COR-L47 (cell line): ENCODE measurements at places on chromosomes 12 and 14.

DNA sequence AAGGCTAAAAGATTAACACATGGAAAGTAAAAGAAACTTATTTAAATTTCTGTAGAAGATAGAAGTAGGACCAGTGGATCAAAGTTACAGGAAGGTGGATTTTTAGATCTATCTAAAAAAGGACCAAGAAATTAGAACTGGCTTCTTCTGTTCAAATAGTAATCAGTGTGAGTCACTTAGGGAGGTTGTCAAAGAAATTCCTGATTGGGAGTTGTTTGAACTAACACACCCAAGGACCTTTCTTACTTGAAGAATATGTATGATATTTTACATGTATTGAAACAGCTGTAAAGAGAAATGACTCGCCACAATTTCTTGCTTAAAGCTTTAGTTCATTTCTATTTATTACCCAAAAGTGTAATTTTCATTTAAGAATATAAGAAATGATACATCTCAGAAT, 256.9 kb downstream of the RAD51B start:
- DNase-seq = no peak

DNA sequence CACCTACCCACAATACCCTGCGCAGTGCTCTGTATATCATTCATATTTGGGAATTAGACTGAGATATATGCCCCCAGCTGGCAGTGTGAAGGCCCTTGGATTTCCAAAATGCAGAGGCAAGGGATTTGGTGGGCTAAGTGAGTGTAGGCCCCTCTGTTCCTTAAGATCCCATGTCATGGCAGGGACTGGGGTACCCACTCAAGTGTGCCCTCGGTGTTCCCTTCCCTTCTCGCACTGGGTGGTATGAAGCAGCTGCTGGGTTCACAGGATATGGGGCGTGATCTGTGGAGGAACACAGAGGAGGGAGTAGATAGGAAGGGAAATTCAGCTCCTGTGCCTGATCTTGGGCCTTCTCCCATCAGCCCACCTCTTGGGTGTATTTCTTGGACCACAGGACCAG, 63.1 kb upstream of the VASH1 start:
- DNase-seq = no peak

DNA sequence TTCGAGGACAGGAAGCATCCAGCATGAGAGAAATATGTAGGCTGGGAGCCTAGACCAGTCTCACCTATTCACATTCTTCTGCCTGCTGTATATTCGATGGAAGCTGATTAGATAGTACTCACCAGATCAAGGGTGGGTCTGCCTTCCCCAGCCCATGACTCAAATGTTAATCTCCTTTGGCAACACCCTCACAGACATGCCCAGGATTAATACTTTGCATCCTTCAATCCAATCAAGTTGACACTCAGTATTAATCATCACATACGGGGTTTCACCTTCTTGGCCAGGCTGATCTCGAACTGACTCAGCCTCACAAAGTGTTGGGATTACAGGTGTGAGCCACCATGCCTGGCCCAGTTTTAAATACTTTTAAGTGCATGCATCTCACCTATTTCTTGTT, 30.5 kb upstream of the SLC10A1 start:
- DNase-seq = no peak

- no peak for DNase-seq
Measured at GRCh38 chr14:41230683-41231082, 376.0 kb upstream of the LRFN5 start.

- DNase-seq = no peak
Measured at GRCh38 chr14:99234961-99235571, 36.9 kb downstream of the BCL11B start.

DNA sequence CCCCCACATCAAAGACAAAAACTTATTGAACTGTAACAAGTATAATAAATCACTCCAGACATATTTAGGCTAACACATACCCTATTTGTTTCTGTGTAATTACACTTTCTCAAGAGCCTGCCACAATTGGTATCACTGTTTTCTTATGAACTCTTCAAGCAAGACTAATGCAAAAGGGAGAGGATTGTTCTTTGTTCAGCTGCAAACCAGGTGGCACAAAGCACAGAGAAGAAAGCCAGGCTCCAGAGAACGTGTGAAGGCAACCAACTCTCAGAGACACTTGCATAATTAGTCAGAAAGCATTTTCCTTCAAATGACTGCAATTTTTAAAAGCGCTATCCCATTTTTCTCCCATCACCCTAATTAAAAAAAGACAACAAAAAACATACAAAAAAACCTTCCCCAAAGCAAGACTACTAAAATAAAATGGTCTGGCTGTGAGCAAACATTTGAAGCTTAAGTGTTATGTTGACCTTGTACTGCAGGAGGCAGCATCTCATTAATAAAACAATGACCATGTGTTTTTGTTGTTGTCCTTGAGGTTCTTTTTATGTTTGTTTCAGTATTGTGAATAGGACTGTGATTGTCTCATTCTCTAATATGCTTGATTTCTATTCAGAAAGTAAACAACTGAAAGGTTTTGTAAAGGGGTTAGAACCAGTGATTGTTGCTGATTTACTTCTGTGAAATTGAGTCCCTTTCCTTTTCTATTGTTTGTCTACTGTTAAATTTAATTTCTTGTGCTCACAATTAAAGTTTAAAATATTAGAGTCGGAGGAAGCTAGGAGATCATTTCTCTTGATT, 452.7 kb upstream of the PDE3A start:
- peak; percentile 60 for DNase-seq
